M059J (cell line): ENCODE measurements at places on chromosomes 1 and 21.

DNA sequence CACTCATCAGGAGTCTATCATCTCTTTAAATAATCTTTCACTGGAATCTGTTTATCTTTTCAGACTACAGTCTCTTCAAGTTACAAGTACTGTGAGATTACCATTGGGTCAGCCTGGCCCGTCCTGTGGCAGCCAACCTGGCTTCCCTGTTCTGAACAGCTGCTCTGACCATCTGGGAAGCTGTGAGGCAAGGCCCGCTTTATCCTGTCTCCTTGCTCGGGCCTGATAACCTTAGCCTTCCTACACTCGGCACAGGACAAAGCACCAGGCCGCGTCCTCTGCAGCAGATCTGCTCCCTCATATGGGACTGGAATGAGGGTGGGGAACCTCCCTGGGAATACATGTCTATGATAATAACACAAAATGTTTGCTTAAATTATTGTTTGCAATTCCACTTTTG lies 113.3 kb downstream of the PTPN14 start:
- DNase-seq, result no peak

DNA sequence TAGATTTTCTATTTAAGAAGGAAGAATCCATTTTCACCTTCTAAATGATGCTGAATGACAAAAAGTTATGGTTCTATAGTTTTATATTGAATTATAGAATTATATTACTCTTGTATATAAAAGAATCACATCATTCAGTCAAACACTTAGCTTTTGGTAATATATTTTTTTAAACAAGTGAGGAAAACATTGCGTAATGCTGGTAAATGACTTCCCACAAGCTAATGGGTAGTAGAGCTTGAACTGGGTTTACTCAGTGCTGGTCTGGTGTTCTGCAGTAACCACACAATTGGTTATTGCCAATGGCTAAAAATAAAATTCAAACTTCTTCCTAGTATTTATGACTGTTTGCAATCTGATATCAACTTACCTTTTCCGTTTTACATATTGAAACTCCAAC lies 10.6 kb upstream of the GIPC2 start:
- DNase-seq, result peak; percentile 21

- no peak for DNase-seq
Observed at GRCh38 chr1:20190256-20191160, 4.2 kb upstream of the PLA2G2C start.

GRCh38 chr1:46020010-46020409 lies 112.4 kb downstream of the PIK3R3 start:
- no peak for DNase-seq

- peak; percentile 40 for DNase-seq
Observed at GRCh38 chr1:93448983-93449804, 1.3 kb downstream of the FNBP1L start.

GRCh38 chr1:215321802-215322201 lies 239.3 kb downstream of the KCNK2 start:
- DNase-seq, result peak; percentile 18

DNA sequence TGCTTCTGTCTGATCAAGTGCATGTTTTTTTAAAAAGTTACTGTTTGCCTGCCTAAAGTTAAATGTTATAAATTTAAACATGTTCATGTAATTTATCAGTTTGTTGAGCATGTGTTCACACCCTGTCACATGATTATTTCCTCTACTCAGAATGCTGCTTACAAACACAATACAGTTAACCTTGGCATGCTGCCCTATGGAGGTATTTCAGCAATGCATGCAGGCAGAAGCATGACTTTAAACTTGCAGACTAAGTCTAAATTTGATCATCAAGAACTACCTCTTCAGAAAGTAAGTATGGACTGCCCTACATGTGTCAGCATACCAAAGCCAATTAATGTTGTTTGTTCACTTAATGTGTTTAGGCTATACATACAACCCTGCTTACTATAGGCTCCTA lies 161.6 kb downstream of the LRRC40 start:
- DNase-seq, result peak; percentile 74

DNA sequence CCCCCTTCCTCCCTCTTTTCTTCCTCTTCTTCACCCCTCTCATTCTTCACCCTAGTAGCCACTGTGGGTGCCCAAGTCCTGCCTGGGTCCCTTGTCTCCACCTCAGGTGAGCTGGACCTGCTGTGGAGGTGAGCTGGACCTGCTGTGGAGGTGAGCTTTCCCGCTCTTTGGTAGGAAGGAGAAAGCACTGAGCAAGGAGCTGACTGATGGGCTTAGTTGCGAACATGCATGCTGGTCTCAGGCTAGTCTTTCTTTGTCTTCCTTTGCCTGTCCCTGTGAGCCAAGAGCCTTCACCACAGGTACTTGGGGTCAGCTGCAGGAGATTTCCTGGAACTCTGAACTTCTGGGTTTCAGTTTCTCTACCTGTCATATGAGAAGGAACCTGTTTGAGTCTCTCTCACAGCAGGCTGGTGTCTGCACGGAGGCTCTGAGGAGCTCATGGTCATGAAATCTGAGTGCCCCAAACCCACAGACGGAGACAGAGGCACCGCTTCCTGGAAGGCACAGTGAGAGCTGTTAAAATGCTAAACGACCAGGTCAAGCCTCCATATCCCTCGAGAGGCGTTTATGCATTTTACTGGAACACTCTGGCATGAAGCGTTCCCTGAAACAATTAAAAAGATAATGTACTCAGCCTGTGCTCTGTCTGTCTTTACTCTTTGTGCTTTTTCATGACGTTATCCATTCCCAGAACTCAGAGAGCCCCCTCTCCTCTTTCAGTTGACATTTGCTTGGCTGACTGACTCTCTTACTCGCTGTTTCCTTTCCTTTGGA lies 69.5 kb downstream of the RHOU start:
- no peak for DNase-seq

DNA sequence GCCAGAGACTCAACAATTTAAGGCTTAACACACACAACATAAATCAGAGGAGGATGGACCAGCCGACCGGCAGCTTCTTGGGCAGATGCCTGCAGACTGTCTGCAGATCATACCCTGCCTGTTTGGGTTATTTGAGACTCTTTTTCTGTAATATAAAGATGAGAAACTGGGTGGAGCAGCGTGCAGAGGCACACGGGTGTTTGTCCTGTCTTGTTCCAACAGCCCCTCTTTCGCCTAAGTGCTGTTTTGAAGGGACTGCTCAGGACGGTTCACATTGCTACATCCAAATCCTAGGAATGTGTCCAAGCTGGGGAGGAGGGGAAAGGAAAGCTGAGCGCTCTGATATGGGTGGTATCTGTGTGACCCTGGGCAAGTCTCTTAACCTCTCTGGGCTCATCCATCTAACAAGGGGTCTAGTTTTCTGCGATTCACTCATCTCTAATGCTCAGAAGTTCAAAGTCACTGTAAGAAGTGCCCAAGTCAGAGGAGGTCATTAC lies 149.9 kb downstream of the CLIC6 start:
- DNase-seq, result no peak

- peak; percentile 65 for DNase-seq
Observed at GRCh38 chr1:168234846-168235547, 9.2 kb downstream of the SFT2D2 start.

DNA sequence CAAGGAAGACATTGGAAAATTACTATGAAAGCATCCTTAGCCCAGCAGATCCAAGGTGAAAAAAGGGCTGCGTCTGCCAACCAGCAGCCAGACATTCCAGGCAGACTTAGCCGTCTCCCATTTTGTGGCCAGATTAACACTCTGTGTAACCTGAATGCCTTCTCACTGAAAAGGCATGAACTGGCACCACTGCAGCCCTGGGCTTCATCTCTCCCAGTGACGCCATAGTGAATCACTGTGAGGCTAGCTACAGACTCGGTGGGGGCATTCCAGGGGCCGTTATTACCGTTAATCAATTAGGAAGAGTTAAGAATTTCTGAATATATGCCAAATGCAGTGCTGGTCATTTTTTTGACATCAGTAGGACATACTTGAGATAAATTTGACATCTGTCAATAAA lies 627.4 kb downstream of the LMO4 start:
- peak; percentile 98 for DNase-seq

- DNase-seq, result no peak
Observed at GRCh38 chr1:23088027-23088426, 68.8 kb downstream of the KDM1A start.

DNA sequence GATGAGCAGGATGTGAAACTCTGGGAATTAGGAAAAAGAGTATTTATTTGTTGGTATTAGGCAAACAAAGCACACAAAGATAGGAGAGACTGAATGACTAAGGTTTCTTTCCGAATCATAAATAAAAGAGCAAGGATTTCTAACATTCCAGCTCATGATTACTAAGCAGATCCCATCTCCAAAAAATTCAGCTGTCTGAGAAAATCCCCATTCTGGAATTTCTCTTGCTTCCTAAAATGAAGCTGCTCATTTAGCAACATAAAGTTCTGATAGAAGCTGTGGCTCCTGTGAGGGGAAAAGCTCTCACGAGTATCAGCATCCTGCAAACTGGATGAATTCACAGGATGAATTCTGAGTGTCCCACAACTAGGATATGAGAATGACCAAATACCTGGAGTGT lies 6.7 kb upstream of the SH2D5 start:
- peak; percentile 45 for DNase-seq

- DNase-seq, result no peak
Observed at GRCh38 chr1:23460519-23460918, 23.5 kb downstream of the ASAP3 start.
